ENCODE measurements at places on chromosomes 2 and 18.
A peak's percentile ranks its signal among the peaks of the same experiment; 100 is the strongest.

DNA sequence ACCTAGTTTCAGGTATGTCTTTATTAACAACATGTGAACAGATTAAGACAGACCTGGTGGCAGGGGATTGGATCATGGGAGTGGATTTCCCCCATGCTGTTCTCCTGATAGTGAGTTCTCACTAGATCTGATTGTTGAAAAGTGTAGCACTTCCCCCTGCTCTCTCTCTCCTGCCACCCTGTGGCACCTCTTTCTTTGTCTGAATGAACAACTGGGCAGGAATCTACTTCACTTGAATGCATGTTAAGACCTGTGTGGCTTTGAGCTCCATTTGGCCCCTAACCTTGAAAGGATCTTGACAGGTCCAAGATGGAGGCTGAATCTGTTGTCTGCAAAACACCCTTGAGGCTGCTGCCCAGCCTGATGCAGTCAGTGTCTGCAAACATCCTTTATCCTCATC lies 194.4 kb downstream of the RNF144A start:
- no peak for DNase-seq

DNA sequence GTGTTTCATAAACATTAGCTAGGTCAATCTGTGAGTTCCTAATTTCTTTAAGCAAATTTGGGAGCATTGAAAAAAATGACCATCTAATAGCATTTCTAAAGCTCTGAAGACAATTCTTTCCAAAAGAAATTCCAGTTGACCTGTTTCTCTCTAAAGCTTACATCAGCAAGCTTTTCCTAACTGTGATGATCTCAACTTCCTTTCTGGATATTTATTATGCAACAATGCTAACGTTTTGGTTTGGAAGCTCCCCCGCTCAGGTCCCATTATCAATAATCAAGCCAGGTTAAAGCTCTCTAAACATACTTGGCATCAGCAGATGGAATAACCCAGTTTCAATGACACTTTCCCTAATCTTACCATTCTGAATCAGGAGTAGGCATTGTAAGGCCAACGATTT lies 196.3 kb upstream of the TANK start:
- DNase-seq, result no peak

DNA sequence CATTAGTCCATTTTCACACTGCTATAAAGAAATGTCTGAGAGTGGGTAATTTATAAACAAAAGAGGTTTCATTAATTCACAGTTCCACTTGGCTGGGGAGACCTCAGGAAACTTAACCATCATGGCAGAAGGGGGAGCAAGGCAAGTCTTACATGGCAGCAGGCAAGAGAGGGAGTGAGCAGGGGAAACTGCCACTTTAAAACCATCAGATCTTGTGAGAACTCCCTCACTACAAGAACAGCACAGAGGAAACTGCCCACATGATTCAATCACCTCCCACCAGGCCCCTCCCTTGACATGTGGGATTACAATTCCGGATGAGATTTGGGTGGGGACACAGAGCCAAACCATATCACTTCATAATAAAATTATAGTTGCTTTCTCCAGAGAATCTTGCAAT lies 365.5 kb upstream of the ID2 start:
- no peak for DNase-seq

DNA sequence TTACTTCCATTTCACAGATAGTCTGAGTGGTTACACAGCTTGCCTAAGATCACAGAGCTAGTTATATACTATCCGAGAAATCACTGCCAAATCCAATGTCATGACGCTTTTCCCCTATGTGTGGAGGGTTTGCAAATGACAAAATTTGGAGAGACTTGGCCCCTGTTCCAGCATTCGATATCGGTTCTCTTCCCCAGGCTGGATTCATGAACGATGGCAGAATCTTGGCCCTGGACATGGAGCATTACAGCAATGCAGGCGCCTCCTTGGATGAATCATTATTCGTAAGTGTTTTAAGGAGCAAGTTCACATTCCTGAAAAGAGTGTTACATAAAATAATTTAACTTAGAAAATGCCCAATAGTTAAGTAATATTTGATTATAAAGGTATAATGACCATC lies 55.1 kb downstream of the AOX1 start:
- DNase-seq, result no peak

- DNase-seq, result peak; percentile 90
Observed at GRCh38 chr2:74845217-74845751, 11.4 kb downstream of the HK2 start.

DNA sequence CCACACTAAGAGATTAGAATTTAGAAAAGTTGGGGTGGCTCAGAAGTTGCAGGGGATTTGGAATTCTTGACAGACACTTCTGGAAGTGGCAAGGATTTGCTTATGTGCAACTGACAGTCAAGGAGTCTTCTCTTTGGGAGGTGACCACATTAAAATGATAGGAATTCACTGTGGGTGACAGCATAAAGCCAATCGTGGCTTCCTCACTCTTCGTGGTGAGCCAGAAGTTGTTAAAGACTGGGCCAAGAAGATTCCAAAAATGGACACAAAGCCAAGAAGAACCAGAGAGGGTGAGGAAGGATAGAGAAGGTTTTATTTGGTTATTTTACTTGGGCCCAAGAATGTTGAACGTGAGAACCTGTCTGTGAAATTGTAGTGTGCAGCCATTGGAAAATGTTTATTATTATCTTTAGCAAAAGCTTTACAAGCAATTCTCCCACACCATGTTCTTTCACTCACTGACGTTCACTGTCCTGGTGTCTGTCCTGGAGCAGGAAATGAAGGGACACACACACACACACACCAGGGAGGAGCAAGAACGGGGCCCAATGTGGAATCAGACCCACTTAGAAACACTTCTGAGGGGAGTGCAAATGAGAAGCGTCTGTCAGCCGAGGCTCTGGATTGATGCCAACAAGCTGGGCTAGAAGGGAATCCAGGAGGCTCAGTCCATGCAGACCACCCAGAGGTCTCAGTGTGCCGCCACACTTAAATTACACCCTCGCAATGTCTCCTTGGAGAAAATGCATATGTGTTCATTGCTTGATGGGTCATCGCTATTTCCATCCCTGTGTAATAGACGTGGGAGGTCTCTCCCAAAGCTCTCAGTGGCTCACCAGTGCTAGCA lies 37.2 kb downstream of the STEAP3 start:
- DNase-seq, result no peak

DNA sequence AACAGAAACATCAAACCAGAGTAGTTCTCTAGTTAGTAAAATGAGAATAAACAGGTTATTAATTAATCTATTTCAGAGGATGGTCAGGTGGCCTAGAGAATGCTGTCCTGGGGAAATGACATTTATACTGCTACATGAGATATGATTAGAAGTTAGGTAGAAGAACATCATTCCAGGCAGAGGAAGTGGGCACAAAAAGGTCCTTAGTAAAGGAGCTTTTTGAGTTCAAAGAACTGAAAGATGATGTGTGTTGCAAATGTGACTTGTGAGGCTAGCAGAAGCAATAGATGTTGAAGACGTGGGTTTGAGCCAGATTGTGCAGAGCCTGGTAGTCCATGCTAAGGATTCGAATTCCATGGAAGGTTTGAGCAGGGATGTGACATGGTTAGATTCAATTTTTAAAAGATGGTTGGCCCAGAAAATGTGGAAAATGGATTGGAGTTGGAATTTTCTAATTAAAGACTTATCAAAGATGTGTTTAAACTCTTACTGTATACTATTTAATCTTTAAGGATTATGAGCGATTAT lies 34.2 kb downstream of the RAB10 start:
- DNase-seq, result no peak

DNA sequence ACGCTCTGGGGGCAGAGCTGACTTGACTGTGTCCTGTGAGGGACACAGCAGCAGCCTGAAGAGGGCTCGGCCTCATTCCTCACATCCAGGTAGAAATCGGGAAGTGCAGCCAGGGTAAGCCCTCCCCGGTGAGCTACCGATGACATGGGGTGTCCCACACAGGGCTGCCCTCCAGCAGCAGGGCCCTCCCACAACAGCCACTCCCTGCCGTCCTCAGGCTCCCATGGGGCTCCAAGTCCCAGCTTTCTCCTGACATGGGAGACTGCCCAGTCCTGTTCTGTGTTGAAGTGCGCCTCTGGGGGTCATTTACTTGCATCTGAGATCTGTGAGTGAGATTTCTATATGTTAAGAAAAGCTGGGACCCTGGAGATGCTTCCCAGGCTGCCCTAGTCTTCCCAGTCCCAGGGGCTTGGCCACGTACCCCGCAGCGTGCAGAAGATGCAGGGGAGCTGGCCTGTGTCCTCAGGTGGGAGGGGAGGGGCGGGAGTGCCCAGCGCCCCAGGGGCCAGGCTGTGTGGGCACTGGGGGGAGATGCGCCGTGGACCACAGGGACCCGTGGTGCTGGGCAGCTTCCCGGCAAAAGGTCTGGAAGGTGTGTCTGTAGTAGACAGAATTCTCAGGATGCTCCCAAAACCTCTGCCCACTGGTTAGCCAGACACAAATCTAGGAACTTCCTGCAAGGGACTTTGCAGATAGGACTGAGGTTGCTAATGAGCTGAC lies 87.9 kb downstream of the FAM168B start:
- no peak for DNase-seq

DNA sequence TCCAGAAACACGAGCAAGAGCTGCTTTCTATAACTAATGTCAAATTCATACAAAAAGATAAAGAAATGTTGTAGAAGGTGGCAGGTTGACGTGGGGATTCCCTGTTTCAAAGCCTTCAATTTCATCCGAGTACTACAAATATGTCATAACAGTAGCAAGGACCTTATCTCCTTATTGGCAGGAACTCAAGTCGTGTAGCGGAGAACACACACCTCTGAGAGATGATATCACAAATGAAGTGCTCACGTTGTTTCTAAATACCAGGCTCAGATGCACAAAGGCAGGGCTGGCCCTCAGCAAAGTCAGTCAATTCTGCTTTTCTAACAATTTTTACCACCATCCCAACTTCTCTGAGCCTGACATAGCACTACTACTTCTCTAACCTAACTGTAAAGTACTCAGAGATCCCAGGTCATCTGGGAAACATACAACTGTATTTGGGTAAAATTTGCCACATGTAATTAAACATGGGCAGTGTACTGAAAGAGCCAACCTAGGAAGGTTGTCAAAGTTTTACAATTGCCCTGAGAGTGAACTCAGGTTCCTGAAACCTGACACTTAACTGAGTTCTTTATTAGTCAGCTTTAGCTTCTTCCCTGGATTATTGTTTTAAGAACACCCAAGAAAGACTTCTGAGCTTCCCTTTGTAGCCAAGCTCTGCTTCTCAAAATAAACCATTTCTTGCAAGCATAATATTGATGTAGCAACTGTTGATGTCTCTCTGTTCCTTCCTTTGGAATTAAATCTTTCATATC lies 813.7 kb upstream of the ACVR2A start:
- DNase-seq, result peak; percentile 15

DNA sequence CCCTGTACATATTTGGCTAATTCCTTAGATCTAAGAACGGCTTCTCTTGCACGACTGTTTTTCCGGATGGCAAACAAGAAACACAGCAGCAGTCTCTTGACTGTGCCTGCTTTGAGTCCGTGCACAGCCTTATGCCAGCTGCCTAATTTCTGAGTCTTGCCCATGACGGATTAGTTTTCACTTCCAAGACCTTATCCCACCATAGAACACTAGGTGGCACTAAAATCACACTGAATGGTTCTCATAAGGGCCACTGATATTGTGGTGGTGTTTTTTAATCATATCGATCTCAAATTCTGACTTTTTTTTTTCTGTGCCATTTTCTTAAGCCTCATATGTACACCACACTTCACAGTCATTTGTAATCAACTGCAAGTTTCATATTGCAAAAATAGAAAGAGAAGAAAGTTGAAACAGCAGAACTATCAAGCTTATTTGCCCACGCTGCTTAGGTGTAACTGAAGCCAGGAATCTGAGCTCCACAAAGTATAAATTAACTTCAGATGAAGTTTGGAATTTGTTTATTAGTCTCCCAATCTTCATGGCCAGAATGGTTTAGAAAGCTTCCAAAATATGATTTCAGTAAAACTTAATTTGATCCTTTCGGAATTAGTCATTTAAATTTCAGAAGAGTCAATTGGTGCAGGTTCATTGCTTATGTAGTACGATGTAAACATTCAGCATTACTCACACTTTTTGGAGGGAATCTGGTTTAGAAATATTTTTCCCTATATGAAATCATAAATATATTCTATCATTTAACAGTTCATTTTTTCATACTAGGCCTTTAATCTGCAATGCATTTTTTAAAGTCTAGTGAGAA lies 45.5 kb upstream of the SCN7A start:
- DNase-seq, result peak; percentile 32

DNA sequence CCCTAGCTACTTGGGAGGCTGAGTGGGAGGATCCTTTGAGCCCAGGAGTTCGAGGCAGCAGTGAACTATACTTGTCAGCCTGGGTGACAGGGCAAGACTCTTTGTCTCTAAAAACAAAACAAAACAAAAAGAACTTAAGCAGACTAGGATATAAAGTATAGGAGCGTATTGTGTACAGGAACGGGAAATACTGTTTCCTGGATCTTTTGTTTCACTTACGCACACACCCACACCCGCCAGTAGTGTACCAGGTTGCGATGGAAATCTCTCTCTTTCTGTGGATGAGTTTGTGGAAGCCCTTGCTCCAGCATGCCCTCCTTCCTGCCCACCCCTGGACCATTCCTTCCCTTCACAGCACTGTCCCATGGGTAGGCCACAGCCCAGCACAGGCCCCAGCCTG lies 136.3 kb downstream of the RPIA start:
- no peak for DNase-seq

DNA sequence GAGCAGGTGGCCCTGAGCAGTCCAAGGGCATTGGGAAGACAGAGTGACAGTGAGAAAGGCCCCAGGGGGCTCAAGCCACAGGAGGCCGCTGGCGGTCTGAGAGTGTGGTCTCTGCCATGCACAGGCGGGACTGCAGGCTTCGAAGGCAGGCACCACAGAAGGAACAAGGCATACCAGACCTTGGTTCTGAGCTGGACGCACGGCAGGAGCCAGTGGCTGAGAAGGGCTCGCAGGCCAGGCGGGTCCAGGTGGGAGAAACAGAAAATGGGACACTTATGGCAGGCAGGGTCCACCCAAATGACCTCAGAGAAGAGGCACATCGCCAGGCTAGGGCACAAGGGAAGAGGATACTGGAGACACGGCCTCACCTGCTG lies 14.9 kb downstream of the HJURP start:
- DNase-seq, result no peak

DNA sequence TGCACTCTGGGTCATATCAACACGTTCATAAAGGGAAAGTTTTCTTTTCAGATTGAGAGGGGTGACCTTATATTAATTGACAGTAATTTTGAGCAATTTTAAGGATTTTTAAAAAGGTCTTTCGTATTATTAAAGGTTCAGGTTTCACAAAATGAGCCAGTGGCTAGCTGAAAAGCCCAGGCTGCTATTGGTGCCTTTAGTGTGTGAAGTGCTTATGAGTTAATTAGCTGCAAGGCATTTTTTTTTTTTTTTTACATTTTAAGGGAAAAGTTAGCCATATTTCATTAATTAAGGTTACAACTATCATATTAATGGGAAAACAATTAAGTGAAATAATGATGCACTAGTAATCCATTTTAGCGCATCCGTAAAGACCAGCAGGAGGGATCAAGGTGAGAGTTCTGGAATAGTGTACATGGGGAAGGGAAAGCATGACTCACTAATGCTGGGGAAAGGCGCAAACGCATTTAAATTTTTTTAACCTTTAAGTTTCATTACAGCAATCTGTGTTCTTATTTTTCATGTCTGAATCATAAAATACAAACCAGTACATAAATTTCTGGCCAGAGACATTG lies 200.0 kb downstream of the ZNF407 start:
- no peak for DNase-seq

Data from HTR-8/SVneo (cell line).